NCI-H526 treated with DMSO at 0.1 percent for 48 hours (cell line): ENCODE measurements at places on chromosomes 5 and 9.

DNA sequence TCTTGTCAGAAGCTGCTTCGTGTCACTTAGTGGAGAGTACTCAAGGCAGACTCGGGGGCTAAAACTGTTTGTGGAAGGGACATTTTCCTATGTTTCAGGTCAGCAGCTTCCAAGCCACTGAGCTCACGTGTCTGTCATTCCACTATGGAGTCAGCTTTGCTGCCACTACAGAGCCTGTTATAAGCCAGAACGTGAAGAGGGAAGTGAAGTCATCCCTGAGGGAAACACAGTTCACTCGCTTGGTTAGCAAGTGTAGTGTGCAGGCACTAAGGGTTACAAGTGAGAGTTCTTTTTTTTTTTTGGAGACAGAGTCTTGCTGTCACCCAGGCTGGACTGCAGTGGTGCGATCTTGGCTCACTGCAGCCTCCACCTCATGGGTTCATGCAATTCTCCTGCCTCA, 24.5 kb upstream of the LTC4S start:
- no peak for DNase-seq

DNA sequence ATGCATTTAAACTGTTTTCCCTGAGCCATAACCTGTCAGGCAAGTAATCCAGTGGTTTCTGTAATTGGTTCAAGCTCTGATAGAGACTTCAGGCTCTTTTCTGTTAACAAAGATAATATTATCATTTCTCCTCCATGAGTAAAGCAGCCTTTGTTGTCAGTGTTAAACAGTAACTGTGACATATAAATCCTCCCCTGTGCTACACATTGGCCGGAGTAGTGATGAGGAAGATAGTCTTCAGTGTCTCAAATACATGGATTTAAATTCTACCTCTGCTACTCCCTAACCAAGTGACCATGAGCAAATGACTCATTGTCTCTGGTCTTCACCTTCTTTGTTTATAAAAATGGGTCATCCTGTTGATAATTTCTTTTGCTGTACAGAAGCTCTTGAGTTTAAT, 615.5 kb upstream of the CHD1 start:
- no peak for DNase-seq

- no peak for DNase-seq
Measured at GRCh38 chr5:179613460-179614071, 9.9 kb downstream of the HNRNPH1 start.

DNA sequence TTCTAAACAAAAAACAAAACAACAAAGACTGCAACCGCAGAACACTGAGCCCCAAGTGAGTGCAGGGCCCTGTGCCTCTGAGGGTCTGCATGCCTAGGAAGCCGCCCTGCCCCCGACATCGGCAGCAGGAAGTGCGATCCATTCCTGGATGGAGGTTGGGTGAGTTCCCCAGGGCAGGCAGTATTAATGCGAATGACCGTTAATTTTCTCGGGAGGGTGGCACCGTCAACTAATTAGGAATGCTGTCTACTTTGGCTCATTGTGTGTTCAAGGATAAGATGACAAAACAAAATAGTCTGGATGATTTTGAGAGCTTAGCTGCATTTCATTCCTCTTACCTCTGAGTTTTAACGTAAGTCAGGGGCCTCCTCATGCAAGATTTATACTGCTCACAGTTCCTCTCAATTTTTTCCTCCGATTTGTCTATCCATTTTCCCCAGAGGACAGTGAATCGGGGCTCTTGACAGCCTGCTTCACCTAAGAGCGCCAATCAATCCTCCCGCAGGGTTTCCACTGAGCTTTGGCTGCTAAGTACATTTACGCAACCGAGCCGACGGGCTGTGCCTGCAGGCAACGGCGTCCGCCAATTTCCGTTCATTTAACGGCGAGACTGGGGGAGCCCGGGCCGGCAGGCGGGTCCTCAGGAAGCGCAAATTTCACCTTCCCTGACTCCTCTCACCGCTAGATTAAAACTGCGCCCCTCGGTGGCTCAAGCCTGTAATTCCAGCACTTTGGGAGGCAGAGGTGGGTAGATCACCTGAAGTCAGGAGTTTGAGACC, 2.9 kb upstream of the NXNL2 start:
- DNase-seq, result no peak

DNA sequence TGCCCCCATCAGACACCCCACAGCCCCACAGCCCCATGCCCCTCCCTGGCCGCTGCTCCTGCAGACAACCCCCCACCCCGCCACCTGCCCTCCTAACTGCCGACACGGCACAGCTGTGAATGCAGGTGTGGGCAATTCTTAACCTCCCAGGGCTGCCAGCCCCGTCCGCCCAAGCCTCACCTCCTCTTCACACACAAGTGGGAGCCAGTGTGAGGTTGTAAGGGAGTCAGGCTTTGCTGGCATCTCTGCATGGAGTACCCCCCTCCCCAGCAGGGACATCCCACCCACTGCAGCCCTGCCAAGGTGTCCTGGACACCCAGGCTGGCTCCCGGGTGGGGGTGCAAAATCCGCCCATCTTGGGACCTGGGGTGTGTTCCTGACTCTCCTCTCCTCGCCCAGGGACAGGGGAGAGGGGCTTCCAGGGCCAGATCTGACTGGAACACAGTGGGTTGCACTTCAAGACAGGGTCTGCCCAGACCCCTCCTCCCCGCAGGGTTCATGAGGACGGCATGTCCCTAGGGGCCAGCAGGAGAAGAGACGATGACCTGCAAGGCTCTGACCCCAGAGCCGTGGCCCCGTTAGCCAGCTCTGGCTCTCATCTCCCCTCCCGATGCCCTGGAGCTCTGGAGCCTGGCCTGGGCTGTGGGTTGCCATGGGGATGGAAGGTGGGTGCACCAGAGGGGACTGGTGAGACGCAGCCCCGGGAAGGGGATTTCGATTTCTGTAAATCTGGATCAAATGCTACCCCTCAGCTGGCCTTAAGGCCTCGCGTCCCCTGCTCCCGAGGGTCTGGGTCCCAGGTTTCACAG, 34.4 kb downstream of the SARDH start:
- no peak for DNase-seq

DNA sequence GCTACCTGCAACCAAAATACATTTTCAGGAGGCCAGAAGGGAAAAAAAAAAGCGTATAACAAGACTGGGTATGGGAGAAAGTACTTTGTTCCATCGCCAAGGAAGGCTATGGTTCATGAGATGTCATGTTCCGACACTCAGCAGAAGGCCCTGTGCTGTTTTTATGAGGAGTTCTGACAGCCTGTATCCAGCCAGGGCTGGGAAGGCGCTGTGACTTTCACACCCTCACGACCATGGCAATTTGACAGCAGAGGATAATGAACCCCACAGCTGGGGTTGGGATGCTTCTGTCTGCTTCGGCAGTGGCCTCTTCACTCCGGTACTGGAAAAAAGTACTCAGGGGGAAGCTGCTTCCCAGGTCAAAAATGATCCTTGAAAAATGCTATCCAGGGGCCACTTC, 154.4 kb downstream of the PRELID2 start:
- DNase-seq, result no peak

GRCh38 chr5:94538260-94538659, 80.1 kb downstream of the KIAA0825 start:
- DNase-seq, result no peak

GRCh38 chr5:10662083-10662482, 98.2 kb downstream of the ANKRD33B start:
- DNase-seq, result no peak

- DNase-seq, result no peak
Measured at GRCh38 chr5:74763504-74763903, 3.4 kb downstream of the GFM2 start.

DNA sequence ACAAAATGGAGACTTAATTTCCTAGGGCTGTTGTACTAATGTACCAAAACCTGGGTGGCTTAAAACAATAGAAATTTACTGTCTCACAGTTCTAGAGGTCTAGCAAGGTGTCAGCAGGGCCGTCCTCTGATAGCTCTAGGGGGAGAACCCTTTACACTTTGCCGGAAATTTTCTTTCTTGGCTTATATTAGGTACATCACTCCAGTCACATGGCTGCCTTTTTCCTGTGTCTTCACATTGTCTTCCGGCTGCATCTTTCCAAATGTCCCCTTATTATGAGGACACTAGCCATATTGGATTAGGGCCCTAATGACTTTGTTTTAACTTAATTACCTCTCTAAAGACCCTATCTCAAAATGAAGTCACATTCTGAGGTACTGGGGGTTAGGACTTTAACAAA, 5.8 kb downstream of the UHRF2 start:
- DNase-seq, result no peak

GRCh38 chr5:151464101-151464500, 16.7 kb downstream of the SLC36A1 start:
- DNase-seq, result no peak

DNA sequence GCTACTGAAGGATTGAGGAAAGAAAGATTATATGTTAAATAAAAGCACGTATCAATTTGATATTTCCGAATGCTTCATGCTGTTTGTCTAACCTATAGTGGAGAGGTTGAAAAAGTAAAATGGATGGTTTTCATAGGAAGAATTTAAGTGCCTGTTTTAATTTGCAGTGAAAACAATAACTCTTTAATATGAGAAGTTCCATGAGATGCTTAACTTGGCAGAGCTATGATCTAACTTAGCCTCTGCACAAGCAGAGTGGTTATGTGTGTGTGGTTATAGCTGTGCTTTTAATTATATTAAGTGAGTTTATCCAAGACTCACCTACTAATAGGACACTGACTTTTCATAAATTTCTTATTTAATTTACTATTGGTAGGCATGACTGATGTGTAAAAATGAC, 57.4 kb downstream of the AOPEP start:
- DNase-seq, result no peak

GRCh38 chr5:142400415-142400814, 75.6 kb upstream of the SPRY4 start:
- no peak for DNase-seq

- no peak for DNase-seq
Measured at GRCh38 chr5:150393096-150393645, 19.5 kb downstream of the CD74 start.

GRCh38 chr9:96186591-96187011, 115.4 kb downstream of the HSD17B3 start:
- DNase-seq, result no peak

GRCh38 chr5:5342784-5343183, 79.7 kb upstream of the ICE1 start:
- DNase-seq, result no peak

- no peak for DNase-seq
Measured at GRCh38 chr5:125130591-125130990, 384.2 kb upstream of the ZNF608 start.

DNA sequence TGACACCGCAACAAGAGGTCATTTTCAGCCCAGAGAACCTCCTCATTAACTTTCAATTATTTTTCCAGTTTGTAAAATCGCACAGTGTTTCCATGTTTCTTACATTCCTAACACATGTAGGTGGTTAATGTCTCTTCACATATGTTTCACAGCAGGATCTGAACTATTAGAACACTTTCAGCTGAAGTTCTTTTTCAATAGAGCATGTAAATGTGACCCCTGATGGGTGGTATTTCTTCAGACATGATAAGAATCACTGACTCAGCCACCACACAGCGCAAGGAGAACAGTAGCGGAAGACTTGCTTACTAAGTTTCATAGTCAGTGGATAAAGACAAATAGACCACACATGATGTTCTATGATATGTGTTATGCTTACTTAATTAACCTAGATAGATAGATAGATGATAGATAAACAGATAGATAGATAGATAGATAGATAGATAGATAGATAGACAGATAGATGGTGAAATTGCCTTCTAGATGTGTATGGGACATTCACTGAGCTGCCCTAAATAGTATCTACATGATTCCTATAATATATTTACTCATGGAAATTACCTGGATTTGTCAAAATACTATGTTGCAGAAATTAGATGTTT, 1992.1 kb upstream of the NUDT12 start:
- DNase-seq, result no peak

GRCh38 chr5:178589180-178590140, 733 bp downstream of the COL23A1 start:
- DNase-seq, result no peak
